Inflammatory macrophage treated with lipopolysaccharide for 4 hours (primary cell): ENCODE measurements at places on chromosomes 4 and X.

GRCh38 chrX:85906399-85906798 is 141.0 kb downstream of the CHM start:
- DNase-seq = no peak

- no peak for DNase-seq
Measured at GRCh38 chrX:21166272-21166982, 207.8 kb upstream of the CNKSR2 start.

GRCh38 chr4:67678612-67679011 is 22.3 kb downstream of the UBA6 start:
- DNase-seq = no peak

- no peak for DNase-seq
Measured at GRCh38 chr4:4849524-4850193, 9.8 kb upstream of the MSX1 start.

DNA sequence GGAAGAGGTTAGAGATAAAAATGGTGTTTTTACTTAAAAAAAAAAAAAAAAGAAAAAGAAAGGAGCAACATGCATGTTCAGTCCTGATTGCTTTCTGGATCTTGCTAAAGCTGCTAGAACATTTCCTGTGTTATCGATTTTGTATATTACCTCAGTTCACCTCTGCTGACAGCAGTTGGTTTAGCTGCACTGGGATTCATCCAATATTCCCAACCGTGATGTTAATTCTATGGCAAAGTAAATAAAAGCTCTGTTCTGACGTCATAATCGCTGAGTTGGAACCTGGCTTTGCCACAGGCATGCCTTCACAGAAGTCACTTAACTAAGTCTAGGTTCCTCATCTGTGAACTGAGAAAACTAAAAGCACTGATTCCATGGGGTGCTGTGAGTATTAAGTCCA is 90.7 kb upstream of the SORBS2 start:
- no peak for DNase-seq

GRCh38 chrX:101287402-101287801 is 3.7 kb downstream of the TAF7L start:
- peak; percentile 11 for DNase-seq
